Right ventricle myocardium superior (tissue), 1 donor: ENCODE measurements at places on chromosomes 2 and 18.

DNA sequence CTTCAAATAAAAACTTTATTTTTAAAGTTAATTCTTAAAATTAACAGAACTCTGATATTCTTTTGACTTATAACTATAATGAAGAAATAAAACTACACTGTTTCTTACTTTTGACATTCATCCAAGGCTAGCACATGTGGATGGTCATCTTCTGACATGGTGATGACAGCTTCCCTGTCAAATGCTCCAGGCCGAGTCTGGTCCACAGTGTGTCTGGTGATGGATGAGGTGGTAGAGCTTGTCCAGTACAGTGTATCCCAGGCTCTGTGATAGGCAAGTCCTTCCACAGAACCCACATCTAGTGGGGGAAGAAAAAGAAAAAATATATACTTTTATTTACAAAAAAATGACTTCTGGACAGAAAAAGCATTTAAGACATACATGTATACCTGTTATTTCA lies 1529.5 kb downstream of the LRP1B start:
- no peak for DNase-seq

- no peak for DNase-seq
These were observed 3.2 kb upstream of the LIMS2 start for GRCh38 chr2:127678531-127678930.

DNA sequence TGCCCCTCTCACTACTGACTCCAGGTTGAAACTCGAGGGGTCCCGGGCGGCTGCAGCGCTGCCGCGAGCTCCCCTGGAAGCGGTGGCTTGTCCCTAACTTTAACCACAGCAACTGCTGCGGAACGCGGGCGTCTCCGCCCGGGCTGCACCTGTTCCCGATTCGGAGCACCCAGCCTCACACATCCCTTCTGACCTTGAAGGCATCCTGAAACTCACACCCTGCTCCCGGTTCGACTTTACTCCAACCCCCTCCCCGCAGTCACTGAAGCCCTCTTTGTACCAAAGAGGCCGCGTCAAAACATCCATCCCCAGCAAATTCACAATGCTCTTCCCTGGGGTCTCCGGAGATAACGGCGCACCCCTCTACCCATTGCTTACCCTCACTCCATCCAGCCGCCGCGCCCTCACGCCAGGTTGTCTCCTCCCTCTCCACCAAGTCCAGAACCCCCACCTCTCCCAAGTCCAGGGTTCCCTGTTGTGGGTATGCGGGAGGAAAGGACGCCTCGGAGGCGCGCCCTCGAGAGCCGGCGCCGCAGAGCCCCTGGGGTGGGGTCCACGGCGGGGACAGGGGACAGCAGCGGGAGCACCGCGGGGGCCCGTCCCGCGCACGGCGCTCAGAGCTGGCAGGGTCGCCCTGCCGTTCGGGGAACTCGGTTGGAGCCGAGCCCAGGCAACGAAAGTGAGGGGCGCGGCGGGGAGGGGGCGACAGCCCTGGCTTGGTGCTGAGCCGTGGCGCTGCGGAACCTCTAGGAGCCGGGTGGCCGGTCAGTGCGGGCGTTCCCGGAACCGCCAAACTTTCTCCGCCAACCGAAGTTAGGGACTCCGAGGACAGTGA lies 934 bp downstream of the MYO5B start:
- DNase-seq: no peak

- DNase-seq: no peak
These were observed 3.6 kb upstream of the TFCP2L1 start for GRCh38 chr2:121288454-121289231.

DNA sequence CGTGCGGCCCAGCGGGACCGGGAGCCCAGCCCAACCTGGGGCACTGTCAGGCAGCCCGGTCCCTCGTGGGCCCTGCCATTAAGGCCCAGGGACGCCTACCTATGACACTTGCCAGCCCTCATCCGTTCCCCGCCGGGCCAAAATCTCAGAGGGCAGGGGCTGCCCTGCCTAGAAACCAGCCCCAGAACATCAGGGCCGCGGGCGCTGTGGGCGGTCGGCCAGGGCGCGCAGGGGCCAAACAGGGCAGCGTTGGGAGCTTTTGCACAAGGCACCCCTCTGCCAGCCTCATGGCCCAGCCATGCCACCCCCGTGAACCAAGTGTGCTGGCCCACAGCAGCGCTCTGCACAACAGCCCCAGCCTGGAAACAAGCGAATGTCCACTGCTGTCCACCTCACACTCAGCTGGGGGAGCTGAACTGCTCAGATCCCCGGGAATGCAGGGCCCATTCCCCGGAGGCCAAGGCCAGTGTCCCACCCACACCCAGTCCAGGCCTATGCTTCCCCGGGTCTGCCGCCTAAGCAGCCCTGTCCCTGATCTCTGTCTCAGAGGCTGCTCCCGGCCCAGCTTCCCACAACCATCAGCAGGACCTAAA lies 3.5 kb upstream of the NEURL3 start:
- no peak for DNase-seq

GRCh38 chr18:76064998-76065397 lies 430.0 kb downstream of the ZNF516 start:
- no peak for DNase-seq

GRCh38 chr2:168439536-168439935 lies 16.5 kb upstream of the CERS6 start:
- no peak for DNase-seq

DNA sequence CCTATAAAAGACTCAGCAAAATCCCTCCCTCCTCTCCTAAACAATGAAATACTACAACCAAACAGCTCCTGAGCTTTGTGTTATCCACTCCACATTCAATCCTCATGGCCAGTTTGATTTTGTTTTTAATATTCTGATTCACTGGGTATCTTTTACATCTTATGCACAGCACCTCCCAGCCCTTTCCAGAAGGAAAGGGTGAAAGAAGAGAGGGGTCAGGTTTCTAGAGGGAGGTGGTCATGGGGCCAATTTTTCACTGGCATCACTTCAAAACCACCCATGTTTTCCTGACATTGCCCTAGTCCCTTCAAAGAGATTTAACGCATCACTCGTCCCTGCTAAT lies 315.6 kb downstream of the LPIN1 start:
- no peak for DNase-seq

- no peak for DNase-seq
These were observed 17.0 kb downstream of the GPR35 start for GRCh38 chr2:240642061-240642805.

GRCh38 chr2:178858896-178859625 lies 51.8 kb upstream of the TTN start:
- DNase-seq: no peak

- DNase-seq: no peak
These were observed 2.5 kb downstream of the BABAM2 start for GRCh38 chr2:27893006-27893405.

GRCh38 chr18:77547757-77548156 lies 298.1 kb downstream of the GALR1 start:
- peak; percentile 64 for DNase-seq

GRCh38 chr2:43341959-43342757 lies 115.8 kb upstream of the ZFP36L2 start:
- DNase-seq: no peak

DNA sequence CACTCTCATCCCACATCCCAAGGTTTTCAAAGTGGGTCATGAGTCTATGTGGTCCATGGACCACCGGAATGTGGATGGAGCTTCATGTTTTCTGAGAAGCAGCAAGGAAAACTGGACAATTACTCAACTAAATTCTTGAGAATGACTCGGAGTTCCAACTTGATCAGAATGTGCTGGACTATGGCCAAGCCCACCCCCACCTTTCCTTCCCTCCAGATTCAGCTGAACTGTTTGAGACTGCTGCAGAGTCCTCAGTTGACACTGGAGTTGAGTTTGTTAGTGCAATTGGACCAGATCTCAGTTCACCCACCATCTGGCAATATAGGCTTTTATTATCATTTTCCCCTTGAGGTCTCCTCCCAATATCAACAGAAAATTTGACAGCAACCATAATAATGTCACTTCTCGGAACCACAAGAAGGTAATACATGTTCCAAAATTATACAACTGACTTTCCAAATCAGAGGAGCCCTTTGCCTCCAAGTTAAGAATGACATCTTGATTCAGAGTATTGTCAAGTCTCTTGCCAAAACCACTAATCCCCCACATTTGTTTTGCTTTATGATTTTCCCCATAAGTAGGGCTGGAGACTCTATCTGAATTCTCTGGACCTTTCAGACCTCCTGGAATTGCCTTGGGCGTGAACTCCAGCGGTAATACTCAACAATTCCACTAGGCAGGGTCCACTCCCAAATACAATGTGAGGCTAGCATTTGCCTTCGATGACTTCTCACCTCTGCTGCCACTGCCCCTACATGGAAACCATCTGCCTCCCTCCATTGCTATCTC lies 8.8 kb downstream of the COL4A4 start:
- DNase-seq: peak; percentile 69

DNA sequence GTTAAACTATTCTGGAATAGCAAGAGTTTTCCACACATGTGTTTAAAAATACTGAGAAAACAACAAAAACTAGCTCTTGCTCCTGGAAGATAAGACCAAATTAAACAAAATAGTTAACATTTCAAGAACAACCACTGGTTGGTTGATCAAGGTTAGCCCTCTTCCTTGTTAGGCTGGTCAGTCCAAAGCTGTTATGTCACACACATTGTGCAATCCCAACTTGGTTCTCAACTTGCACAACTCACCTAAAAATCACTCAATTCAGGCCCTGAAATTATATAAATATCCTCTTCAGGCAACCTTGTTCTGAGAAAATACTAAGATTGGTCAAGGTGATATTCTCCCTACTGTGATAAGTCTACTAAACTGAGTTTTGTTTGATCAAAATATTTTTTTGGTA lies 169.7 kb upstream of the LRP1B start:
- no peak for DNase-seq

- DNase-seq: no peak
These were observed 93.7 kb upstream of the SETBP1 start for GRCh38 chr18:44586782-44587524.

- DNase-seq: no peak
These were observed 10.8 kb upstream of the ERMN start for GRCh38 chr2:157336137-157337010.

- no peak for DNase-seq
These were observed 31.5 kb downstream of the NDC80 start for GRCh38 chr18:2602844-2603243.

DNA sequence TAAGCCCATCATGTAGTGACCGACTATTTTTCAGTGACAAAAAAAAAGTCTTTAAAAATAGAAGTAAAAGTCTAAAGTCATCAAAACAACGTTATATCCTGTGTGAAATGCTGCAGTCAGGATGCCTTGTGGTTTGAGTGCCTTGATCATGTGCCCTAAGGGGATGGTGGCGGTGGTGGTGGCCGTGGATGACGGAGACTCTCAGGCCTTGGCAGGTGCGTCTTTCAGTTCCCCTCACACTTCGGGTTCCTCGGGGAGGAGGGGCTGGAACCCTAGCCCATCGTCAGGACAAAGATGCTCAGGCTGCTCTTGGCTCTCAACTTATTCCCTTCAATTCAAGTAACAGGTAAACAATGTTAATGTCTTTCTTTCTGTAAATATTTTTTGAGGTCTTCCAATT lies at the start of gene CD28:
TSS of gene CD28 (plus strand) at position 237 of the 400 bp plus-strand sequence. CDS start at position 295, 58 bp downstream.
- DNase-seq: peak; percentile 53

DNA sequence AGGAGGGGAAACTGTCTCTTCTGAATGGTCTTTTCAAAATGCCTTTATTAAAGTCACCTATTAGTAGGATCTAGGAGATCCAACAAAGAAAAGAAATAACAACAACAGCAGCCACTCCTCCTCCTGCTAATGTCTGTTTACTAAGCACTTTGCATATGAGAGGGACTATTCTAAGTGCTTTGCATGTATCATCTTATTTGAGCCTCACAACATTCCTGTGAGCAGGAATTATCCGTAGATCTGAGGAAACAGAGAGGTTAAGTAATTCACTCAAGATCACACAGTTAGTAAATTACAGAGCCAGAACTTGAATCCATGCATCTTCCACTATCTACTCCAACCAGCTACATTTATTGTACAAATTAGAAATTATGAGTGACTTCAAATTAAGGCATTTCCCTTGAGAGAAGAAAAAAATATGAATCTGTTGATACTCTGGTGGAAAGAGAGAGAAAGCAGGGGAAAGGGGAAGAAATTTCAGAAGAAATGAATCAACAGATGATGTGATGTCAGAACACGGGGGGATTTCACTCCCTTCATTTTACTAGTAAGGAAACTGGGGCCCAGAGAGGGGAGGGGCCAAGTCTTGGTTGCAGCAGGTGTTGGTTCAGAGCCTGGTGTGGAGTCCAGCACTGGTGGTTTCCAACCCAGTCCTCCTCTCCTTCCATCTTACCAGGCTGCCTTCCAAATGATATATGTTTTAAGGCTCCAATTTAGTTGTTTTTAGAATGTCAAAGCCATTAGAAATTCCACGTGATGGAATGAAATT lies 49.7 kb downstream of the TSN start:
- DNase-seq: no peak

GRCh38 chr18:24987303-24988252 lies 364.4 kb downstream of the ZNF521 start:
- peak; percentile 68 for DNase-seq

DNA sequence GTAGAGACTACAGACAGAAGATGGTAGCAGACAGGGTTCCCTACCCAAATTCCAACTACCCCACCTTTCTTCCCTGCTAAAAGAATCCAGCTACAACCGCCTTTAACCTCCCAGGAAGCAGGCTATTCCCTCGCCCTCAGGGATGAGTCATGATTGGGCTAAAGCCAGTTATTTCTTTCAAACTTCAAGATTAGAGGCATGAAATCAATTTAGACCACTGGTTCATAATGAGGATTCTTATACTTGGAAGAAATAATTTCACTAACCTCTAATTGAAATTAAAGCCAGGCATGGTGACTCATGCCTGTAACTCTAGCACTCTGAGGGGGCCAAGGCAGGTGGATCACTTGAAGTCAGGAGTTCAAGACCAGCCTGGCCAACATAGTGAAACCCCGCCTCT lies 20.0 kb downstream of the TRIP12 start:
- DNase-seq: no peak

- no peak for DNase-seq
These were observed 59.1 kb downstream of the MAP3K20 start for GRCh38 chr2:173134703-173135102.

DNA sequence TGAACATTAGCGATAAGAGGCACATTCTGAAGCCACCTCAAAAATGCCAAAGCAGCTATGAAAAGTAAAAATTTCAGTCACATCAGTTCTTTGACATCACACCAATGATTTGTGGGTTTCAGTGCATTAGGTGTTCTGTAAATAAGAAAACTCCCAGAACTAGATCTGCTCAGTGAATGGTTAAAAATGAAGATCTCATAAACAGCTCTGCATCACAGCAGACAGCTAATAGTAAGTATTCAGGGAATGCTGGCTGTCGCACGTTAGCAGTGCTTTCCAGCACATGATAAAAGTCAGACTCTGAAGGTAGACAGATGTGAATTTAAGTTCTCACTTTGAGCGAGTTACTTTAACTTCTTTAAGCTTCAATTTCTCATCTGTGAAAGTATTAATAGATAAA lies 154.9 kb downstream of the SATB2 start:
- no peak for DNase-seq

- DNase-seq: no peak
These were observed 154.1 kb upstream of the KLHL29 start for GRCh38 chr2:23230885-23231284.

DNA sequence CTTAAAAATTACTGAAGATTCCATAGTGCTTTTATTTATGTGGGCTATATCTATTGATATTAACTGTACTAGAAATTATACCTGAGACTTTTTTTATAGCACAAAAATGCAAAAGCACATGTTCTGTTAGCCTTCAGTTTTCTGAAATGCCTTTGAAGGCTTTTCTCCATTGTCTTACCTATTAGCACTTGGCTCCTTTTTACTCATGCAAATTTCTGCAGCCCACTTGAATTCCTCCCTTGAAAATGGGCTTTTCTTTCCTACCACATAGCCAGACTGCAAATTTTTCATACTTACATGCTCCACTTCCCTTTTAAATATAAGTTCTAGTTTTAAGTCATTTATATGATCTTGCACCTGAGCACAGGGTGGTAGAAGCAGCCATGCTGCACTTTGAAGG lies 453.0 kb upstream of the TRIB2 start:
- DNase-seq: no peak
